Tongue (tissue), 3 donors: ENCODE measurements at places on chromosomes 2 and 18.

DNA sequence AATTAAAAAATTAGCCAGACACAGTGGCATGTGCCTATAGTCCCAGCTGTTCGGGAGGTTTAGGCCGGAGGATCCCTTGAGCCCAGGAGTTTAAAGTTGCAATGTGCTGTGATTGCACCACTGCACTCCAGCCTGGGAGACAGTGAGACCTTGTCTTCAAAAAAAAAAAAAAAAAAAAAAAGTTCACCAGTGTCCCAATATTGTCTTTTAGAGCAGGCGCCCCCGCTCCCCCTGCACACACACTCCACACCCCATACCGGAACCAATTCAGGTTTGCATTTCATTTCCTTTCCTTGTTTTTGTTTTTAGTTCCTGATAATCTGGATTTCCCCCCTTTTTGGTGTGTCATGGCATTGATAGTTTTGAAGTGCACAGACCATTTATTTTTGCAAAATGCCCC lies 10.4 kb downstream of the TMEM87B start:
- no peak for DNase-seq

GRCh38 chr2:46375566-46376125 lies 78.4 kb downstream of the EPAS1 start:
- DNase-seq = no peak

DNA sequence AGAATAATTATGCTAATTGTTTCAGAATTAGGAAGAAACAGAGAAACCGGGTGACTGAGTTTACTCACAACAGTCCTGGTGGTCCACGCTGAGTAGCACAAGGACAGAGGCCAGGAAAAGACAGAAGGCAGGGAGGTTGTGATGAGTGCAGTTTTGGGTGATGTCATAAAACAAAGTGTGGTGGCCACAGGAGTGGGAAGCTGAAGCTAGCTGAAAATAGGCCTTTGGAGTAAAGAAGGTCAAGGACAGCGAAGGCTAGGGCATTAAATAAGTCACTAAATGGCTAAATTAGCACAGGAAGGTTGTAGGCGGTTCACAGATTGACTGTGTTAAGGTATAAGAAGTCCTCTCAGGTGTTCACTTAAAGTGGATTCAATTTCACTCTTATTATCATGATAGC lies 120.9 kb upstream of the TTN start:
- DNase-seq = no peak

- DNase-seq = no peak
Measured at GRCh38 chr2:221969830-221970144, 329.0 kb downstream of the PAX3 start.

DNA sequence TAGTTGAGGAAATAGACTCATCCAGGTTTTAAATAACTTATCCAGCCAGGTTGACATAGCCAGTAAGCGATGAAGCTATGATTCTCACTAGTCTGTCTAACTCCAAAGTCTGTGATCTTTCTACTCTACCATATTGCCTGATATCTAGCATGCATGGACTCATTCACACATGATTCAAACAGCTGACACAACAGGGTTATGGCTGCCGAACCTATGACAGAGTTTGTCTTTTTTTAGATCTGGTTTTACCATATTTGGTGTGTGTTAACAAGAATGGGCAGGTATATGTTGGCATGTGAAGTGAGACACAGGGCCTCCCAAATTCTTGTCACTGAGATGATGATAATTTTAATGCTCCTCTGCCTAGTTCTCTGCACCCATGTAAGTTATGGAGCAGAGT lies 210.6 kb downstream of the BABAM2 start:
- no peak for DNase-seq

DNA sequence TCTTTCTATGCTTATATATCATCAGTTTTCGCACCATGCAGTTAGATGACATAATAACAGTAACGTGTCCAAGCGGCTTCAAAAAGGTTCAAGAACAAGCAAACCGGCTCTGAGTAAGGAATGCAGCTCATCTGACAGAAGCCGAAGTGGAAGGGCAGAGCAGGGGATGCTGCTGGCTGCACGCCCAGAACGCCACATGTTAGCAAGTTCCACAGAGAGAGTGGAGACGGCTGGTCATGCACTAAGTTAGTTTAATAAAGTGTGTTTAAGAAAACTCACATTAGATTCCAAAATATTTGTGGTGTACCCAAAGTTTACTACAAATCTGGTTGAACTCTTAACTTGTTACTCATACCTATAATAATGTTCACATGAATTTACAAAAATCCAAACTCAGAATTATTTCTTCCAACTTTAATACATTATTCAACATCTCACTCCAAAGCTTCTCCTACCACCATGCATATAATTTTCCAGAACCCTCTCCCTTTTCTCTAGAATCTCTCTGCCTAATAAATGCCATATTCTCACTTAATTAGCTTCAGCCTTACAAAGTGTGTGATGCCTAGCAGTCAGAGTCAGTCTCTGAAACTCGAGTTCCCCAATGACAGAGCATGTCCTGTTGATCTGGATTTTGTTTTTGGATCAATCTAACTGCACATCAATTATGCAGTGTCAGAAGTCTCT lies 170.0 kb downstream of the DNAH7 start:
- DNase-seq = peak; percentile 97

DNA sequence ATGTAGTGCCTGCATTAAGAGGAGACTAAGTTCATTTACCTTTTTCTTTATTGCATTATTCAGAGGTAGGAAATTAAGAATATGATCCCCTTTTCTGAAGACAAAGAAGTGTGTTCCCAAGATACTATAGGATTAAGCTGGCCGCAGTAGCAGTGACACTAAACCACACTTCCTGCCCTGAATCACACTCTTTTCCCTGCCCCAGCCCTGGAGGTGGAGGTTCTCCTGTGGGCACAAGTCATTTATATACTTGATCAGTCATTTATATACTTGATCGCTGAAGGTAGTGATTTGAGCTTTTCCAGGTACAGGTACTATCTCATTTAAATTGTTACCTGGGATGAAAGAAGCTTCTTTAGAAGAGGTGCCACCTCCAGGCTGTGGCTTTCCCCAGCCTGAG lies 78.6 kb downstream of the ARMC9 start:
- DNase-seq = no peak

DNA sequence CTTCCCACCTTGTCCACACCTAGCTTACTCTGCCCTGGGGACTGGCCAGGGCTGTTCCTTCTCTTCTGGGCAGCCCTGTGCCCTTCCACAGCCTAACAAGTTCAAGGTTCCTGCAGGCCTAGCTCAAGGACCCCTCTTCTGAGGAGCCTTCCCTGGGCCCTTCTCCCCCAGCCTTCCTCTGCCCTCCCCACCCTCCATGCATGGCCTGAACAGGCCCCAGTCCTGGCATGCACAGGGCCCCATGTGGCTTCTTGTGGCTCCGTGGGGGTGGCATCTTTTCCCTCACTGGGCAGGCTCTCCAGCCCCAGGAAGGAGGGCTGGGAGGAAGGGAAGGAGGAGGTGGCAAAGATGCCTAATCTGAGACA lies 162.9 kb downstream of the CELF4 start:
- DNase-seq = no peak

- no peak for DNase-seq
Measured at GRCh38 chr2:172220121-172220520, 117.4 kb upstream of the DLX2 start.
